ENCODE measurements at places on chromosomes 2 and 18.

GRCh38 chr2:128520340-128520739 lies 201.7 kb upstream of the HS6ST1 start:
- no peak for DNase-seq

DNA sequence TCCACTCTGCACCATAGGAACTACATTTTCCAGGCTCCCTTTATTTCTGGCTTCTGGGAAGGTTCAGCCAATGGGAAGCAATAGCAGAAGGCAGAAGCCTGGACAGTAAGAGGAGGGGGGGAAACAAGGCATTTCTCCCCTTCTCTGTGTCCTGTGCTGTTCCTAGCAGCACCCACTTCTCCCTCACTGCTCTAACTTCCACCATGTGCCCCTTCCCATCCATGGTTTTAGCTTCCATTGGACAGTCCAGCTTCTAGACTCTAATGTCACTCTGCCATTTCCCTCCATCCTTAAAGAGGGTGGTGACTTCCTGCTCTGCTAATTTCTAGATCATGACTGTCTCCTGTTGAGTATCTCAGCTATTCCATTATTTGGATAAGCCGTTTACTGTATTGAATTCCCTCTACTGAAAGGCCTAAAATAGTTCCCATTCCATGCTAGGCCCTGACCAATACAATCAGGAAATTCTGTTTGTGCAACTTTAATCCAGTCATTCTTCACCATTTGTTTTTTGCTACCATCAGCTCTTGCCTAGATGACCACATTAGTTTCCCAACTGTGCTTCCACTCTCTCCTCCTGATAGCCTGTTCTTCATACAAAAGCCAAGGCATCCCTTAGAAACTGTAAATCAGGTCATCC lies 20.8 kb upstream of the LYPD1 start:
- DNase-seq = no peak

- no peak for DNase-seq
These were observed 91.3 kb downstream of the SATB2 start for GRCh38 chr2:199366406-199366805.

DNA sequence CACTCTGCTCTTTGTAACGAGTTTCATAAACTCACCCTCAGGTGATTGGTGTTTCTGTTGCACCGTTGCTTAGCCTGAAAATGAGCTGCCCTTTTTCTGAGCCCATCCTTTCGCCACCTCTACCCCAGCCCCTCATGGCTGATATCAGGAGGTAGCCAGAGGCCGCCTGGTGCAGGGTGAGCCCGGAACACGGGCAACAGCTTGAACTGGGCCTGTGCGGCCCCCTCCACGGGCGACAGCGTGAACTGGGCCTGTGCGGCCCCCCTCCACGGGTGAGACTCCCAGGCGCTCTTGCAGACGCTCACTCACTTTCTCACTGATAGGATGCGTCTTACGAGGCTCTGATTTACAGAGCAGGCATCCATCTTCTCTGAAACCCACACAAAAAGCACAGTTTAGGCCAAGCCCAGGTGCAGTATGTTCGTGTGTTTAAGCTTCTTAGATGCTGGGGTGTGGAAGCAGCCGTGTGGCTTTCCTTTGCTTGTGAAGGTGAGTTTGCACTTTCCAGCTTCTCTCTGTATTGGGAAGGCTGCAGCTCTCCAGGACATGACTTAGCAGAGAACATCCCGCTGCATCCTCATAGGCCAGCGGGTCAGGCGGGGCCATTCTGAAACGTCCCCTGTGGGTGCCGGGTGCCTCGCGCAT lies 83.5 kb downstream of the NFATC1 start:
- no peak for DNase-seq

GRCh38 chr18:29156531-29156930 lies 979.6 kb upstream of the CDH2 start:
- no peak for DNase-seq

DNA sequence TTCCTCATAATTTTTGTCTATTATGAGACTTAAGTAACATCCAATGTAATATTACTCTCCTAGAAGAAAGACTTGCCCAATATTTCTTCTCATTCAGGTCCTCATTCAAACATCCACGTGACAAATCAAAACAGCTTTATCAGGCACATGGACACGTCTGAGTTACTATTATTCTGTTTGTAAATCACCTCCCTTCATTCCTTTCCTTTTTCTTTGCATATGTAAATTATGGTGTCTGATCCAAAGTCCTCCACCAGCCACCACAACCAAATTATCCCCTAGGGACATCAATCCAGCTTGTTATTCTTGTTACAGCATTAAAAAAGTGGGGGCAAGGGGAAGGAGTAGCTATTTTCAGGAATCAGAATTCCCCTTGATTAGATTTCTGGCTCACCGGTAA lies 7.1 kb downstream of the TMEM163 start:
- no peak for DNase-seq

- no peak for DNase-seq
These were observed 8.4 kb downstream of the PAX3 start for GRCh38 chr2:222290401-222290735.

GRCh38 chr18:26440644-26441043 lies 107.7 kb downstream of the KCTD1 start:
- DNase-seq = no peak

GRCh38 chr2:147713349-147713748 lies 131.5 kb upstream of the ACVR2A start:
- DNase-seq = no peak

DNA sequence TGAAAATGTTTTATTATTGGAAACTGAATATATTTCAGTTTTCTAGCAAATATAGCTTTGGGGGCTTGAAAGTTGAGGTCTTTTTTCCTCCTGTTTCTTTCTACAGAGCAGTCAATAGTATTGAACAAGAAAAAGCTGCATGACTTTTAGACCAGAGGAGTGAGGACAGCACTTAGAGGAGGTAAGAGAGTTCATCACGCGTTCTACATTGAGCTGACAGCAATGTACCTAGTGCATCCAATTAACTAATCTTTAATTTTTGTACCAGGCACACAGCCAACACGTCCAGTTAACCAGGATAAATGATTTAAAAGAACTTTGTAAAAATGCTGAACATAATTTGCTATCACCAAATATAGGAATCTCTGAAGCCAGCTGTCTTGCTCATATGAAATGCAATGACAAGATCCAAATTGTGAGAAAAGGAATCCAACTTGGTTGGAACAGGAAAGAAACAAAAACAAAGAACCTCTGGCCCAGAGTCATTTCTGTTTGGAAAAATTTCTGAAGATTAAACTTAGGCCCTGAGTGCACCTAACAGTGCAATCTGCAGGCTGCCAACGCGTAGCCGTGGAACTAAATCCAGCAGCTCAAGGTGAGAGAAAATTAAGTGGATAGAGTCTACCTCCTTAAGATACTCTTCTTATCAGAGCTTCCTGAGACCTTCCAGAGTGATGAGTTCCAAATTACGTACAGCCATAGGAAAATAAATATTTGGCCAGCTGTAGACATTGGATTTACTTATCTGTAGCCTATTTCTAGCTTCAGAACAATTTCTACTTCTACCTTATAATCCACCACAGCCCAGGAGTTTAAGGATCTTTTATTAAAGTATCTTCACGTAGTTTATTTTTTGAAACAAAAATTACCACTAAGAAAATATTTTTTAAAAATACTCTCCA lies 20.6 kb upstream of the SPTBN1 start:
- no peak for DNase-seq
